SK-N-DZ (cell line): ENCODE measurements at places on chromosomes 16 and 17.
A peak's percentile ranks its signal among the peaks of the same experiment; 100 is the strongest.

GRCh38 chr16:68643227-68643626 lies 1.9 kb upstream of the CDH3 start:
- no peak for DNase-seq

GRCh38 chr17:75827308-75828075 lies 16.7 kb downstream of the UNC13D start:
- peak; percentile 88 for DNase-seq

DNA sequence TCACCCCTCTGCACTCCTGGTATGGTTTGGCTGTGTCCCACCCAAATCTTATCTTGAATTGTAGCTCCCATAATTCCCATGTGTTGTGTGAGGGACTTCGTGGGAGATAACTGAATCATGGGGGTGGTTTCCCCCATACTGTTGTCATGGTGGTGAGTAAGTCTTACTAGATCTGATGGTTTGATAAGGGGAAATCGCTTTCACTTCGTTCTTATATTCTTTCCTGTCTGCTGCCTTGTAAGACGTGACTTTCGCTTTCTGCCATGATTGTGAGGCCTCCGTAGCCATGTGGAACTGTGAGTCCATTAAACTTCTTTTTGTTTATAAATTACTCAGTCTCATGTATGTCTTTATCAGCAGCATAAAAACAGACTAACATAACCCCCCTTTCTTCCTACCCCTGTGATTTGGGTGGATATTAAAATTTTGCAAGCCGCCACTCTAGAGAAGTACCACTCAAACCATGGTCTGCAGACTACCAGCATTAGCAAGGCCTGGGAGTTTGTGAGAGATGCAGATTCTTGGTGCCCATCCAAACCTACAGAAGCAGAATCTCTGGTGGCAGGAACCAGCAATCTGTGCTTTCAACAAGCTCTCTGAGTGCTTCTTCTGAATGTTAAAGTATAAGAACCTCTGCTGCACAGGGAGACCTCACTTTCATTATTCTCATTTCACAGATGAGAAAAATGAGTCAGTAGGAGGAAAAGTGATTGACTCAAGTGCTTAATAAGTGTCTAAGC lies 999.5 kb upstream of the EEF2KMT start:
- no peak for DNase-seq

GRCh38 chr16:56851671-56852400 lies 13.2 kb upstream of the SLC12A3 start:
- DNase-seq = no peak

DNA sequence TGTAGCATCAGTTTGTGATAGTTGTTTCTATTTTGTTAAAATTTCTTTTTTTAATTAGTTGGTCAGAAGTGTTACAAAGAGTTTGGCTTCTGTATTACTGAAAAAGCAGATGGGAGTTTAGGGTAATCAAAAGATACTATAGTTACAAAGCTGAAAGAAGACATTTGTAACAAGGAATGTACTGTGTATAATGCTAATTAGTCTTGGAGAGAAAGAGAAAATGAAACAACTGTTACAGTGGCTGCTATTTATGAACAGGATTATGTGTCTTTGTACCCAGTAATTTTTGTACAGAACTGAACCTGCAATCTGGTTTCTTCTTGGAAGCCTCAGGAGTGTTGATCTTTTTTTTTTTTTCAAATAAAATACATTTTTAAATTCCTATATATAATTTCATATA lies 14.3 kb downstream of the GDPD1 start:
- no peak for DNase-seq

DNA sequence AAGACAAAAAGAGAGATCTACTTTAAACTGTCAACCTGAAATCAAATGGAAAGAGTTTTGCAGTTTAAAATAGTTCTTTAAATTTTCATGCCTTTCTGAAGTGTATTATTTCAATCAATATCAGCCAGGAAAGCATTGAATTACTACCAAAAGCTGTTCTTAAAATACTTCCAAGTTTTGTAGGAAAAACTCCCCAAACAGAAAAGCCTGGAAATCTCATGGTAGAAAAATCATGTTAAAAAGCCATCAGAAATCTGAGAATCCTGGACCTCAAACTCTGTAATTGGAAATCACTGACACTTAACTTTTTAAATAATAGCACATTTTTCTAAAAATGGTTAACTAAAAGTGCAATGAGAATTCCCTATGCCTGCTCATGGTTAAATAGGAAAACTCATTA lies 63.3 kb upstream of the CNTNAP4 start:
- no peak for DNase-seq

- DNase-seq = no peak
Observed at GRCh38 chr17:59427996-59428395, 96.5 kb downstream of the YPEL2 start.

- DNase-seq = no peak
Observed at GRCh38 chr17:76530095-76530723, 7.3 kb downstream of the CYGB start.

GRCh38 chr17:18117982-18118975 lies 9.7 kb downstream of the MYO15A start:
- DNase-seq = no peak

GRCh38 chr17:76414334-76415295 lies 30.2 kb downstream of the SPHK1 start:
- peak; percentile 72 for DNase-seq

DNA sequence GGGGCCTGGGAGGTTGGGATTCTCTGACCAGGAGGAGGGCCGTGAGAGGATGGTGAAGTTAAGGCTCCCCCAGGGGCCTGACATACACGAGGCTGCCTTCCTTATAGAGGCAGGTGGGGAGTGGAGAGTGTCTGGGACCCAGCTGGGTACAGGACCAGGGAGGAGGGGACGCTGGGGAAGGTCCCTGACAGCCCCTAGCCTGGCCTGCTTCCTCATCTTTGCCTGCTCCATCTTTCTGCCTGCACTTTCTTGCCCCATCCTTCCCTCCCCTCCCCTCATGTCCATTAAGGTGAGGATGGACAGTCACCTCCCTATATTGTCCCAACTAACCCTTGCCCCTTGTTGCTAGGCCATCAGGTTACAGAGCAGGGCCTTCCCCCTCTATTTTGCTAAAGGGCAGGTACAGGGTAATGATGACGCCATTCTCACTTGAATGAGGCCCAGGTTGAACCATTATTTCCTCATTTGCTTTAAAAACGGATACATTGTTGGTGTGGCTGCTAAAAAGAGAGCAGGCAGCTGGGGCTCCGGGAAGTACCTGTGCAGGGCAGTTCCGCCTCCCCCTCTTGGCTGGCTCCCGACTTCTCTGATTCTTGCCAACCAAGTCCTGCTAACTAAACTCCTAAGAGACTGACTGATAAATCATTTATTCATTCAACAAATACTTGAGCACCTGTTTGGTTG lies 1.3 kb downstream of the C17orf99 start:
- no peak for DNase-seq

GRCh38 chr16:82603784-82604411 lies 22.9 kb upstream of the CDH13 start:
- DNase-seq = no peak

GRCh38 chr16:61929776-61930175 lies 106.5 kb downstream of the CDH8 start:
- DNase-seq = no peak

DNA sequence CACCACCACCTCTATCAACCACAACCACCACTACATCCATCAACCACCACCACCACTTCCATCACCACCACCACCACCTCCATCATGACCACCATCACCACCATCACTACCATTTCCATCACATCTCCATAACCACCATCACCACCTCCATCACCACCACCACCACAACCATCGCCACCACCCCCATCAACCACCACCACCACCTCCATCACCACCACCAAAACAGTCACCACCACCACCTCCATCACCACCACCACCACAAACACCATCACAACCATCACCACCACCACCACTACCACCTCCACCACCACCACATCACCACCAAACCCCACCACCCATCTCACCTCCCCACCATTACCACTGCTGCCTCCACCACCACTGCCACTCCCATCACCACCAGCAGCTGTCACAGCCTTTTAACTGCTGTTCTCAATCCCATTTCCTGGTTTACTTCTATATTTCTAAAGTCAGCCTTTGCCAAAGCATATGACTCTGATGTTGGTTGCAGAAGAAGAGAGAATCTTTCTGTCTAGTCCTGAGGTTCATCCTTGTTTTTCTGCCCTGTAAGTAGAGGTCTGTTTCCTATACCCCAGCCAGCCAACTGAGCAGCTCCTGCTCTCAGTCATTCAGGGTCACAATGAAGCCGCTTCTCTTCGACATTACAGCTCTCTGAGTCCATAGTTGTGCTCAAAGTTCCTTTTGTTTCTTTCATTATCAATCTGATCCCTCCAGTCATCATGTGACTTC lies 14.0 kb downstream of the MARCHF10 start:
- no peak for DNase-seq

DNA sequence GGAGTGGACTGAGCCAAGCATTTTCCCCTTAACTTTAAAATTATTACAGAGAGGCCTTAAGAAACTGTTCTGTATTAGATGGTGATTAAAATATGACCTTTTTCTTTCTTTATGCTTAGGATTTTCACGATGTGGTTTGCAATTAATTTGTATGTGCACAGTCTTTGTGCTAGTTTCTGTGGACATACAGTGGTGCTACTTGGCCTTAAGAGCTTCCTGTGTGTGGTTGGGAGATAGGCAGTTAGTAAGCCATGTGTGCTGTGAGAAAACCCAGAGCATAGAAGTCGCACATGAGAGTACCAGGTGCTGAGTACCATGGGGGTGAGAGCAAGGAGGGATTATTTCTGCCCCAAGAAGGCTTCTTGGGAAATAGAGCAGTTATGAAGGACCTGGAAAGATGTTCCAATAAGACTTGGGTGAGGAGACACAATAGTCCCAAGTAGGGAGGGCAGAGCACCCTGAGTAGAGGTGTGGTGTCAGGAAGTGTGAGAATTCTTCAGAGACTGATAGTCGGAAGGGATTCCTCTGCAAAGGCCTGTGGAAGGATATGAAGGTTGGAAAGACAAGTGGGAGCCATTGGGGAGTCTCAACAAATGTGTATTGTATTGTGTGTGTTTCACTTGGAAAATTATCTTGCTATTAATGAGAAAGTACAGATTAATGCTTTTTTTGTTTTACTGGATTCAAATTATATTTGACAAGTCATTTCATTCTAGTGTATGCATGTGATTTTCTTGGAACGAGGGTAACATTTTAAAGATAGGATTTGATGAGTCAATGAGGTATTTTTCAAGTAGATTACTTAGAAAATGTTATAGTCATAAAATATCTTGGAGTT lies 239.9 kb downstream of the PRKCA start:
- DNase-seq = no peak

DNA sequence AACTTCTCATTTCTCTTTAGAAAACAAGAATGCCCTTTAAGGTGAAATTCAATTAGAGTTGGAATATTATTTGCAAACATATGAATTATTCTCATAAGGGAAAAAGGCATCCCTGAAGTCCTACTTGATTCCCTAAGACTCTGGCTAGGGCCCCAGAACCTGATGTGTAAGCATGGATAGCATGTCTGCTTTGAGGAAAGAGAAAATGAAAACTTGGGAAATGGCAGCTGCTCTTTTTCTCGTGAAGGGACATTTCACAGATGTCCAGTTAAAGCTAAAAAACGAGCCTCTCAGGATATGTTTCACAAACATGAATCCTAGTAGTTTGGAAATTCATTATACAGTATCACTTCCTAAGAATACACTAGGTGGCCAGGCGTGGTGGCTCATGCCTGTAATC lies 112.3 kb upstream of the CLEC3A start:
- no peak for DNase-seq

DNA sequence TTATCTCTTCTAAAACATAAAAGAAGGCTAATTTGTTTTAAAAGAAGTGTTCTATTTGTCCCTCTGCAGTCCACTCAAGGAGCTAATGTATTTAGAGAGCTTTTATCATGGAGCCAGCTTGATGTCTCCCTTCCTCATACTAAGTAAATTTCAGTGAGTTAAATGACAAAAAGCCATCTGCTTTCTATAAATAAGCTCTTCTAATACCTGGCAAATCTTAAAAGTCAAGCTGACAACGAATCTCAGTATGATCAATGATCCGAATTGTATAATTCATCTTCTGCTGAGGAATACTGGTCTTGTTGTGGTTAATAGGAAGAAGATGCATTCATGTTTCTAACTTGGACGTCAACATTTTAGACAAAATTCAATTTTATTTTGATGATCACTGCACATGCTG lies 1390.7 kb downstream of the CDH8 start:
- DNase-seq = peak; percentile 99

DNA sequence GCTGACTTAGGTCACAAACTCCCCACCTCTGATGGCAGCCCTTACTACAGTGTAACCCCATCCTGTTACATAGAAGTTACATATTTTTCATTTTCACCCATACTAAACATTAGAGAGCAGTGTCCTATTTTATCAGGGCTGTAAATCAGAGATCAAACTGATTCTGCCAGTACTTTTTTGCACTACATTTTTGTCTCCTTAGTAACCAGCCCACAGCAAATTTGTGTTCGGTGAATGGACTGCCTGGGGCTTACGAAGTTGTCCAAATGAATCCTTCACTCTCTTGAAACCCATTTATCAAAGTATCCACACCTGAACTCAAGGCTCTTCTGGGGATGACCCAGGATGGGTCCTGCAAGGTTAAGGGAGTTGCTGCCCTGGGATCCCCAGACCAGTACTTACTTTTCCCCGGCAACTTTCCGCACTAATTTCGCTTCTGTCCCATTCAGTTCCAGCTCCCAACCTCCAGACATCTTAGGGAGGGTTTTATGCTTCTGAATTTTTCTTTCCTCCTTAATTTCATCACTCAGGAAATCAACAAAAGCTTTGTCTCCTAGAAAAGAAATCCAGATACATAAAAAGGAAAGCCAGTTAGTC lies 1.1 kb downstream of the C1QBP start:
- no peak for DNase-seq

GRCh38 chr16:12256921-12257320 lies 280.4 kb downstream of the SNX29 start:
- no peak for DNase-seq

GRCh38 chr16:2471016-2471652 lies at the start of gene NTN3:
TSS of gene NTN3 (plus strand) at chr16:2471297. CDS start at chr16:2471702, 405 bp downstream.
- peak; percentile 84 for DNase-seq

GRCh38 chr17:37671824-37672547 lies 28.7 kb upstream of the DDX52 start:
- DNase-seq = no peak

DNA sequence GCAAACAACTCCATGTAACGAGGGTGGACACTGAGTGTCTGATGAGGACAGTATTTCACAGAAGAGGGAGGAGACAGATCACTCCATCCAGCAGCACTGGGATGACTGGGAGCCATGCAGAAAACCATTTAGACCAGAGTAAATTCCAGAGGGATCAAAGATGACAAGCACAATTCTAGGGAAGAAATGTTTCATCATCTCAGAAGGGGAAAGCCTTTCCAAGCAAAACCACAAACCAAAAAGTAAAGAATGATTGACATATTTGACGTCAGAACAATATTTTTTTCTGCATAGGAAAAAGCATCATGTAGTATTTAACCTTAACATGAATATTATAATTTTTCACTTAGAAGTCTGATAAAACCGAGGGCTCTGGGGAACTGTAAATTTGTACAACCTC lies 4.8 kb downstream of the DNASE1 start:
- DNase-seq = no peak

DNA sequence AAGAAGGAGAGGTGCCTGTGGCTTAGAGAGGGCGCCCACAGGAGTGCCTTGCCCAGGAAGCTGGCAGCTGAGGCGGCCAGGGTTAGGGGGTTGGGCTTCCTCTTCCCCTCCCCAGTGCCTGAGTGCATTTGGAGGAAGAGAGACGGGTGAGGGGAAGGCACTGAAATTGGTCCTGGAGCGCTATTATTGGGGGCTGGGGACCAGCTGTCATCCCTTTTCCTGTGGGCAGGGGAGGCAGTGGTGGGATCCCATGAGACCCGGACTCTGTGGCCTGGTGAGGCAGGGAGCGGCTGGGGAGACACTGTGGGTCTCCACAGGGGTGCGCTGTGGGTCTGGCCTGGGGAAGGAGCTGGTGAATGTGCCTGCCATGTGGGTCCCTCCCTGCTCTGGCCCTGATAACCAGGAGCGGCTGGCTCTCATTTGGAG lies 259.7 kb downstream of the SEC14L1 start:
- DNase-seq = peak; percentile 52
